ENCODE measurements at places on chromosomes 1 and 21.

- no peak for DNase-seq
Measured at GRCh38 chr1:217315346-217315745, 315.5 kb downstream of the GPATCH2 start.

DNA sequence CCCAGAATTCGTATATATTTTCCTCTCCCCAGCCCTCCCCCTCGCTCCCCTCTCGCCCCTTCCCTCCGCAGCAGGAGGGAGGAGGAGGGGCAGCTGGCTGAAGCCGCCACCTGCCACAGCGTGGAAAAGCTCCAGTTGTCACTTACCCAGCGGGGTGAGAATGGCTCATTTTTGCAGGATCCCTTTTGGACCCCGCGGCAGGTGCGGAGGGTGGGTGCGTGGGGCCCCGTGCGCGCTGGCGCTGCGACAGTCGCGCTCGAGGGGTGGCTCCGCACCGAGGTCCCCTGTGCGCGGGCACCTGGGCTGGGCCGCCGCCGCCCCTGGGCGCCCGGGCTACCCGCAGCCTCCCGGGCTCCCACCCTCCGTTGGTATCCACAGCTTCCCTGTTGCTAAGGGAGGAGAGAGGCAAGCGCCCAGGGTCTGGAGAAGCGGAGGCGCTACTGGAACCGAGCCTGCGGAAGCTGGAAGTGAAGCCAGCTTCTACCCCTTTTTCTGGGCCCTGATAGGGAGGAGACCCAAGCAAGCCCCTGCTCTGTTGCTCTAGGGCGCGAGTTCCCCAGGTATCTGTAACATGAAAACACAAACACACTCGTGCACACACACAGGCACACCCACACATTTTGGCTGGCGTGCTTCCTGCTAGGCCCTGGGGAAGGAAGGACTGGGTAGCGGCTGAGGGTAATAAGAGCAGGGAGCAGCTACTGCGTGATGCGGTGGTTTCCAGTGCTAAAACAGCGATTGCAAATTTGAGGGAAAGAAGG, at the start of gene ERICH3:
Gene ERICH3, minus strand, starts transcription at position 442 of the 761 bp plus-strand sequence. Its CDS starts 273 bp downstream, at position 169.
- DNase-seq: peak; percentile 79

GRCh38 chr1:69914976-69915765, 290.2 kb downstream of the LRRC40 start:
- DNase-seq: no peak

DNA sequence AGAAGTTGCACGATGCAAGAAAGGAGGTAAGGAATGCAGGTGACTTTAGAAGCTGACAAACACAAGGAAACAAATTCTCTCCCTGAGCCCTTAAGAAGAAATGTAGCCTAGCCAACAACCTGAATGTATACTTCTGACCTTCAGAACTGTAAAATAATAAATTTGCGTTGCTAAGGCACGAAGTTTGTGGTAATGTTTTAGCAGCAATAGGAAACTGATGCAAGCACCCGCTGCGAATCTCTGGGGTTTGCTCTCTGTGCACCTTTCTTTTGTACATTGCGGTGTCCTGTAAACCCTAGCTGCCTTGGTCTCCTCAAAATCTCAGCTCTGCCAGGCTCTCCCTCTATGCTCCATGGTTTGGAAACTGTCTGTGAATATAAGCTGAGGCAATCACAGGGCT, 15.1 kb downstream of the CD53 start:
- no peak for DNase-seq

DNA sequence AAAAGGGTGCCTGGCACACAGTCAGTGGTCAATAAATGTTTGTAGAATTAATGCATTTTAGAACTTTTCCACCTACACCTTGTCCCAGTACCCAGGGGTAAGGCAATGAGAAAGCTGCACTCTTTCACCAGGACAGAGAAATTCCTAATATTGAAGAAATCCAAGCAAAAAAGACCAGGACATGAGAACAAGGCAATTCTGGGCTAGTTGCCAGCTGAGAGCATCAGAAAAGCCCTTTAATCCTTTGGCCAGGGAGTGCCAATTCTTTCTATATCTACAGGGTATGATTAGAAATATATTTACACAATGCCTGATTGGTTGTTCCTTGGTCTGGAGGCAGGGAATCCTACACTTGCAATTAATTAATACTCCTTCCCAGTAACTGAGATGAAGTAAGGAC, 492.4 kb upstream of the NFIA start:
- no peak for DNase-seq

GRCh38 chr1:58395355-58395754, 151.2 kb downstream of the OMA1 start:
- no peak for DNase-seq

- DNase-seq: no peak
Measured at GRCh38 chr1:117570988-117571409, 34.8 kb upstream of the TENT5C start.

- DNase-seq: no peak
Measured at GRCh38 chr1:190708418-190709057, 230.9 kb upstream of the BRINP3 start.

DNA sequence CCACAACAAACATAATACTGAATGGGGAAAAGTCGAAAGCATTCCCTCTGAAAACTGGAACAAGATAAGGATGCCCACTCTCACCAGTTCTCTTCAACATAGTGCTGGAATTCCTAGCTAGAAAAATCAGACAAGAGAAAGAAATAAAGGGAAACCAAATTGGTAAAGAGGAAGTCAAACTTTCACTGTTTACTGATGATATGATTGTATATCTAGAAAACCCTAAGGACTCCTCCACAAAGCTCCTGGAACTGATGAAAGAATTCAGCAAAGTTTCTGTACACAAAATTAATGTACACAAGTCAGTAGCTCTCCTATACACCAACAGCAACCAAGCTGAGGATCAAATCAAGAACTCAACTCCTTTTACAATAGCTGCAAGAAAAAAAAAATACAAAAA, 6.9 kb upstream of the F13B start:
- DNase-seq: no peak

- no peak for DNase-seq
Measured at GRCh38 chr1:18932387-18932786, 24.1 kb downstream of the IFFO2 start.

- DNase-seq: no peak
Measured at GRCh38 chr21:44047996-44048560, 36.0 kb downstream of the TRAPPC10 start.
